DND-41 (cell line): ENCODE measurements at places on chromosomes 5 and 9.

- DNase-seq: no peak
Observed at GRCh38 chr9:78351816-78352215, 54.9 kb downstream of the PSAT1 start.

DNA sequence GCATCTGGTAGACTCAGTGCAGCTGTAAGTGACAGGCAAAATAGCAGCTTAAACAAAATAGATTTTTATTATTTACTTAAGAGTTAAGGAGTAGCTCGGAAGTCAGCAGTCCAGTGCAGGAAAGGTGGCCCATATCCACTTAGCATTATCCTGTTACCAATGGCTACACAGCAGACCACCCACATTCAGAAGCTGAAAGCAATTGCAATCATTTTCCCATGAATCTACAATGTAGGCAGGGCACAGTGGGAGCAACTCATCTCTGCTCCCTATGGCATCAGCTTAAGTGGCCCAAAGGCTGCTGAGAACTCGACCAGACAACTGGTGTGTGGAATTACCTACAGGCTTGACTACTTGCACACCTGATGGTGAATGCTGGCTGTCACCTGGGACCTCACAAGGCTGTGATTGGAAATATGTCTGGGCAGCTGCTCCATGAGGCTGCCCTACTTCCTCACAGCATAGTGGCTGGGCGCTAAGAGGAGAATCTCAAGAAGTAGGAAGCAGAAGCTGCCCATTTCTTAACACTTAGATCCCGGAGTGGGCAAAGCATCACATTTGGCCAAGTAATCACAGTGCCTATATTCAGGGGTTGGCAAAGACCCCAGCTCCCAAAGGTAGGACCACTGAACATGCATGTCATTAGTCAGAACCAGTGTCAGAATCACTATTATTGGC, 56.4 kb downstream of the SNX18 start:
- no peak for DNase-seq

GRCh38 chr9:37371565-37372464, 50.7 kb upstream of the GRHPR start:
- no peak for DNase-seq

GRCh38 chr9:91879231-91879630, 70.8 kb downstream of the ROR2 start:
- DNase-seq: no peak
